Activated T-cell treated with anti-CD3 and anti-CD28 coated beads, Interleukin-2, amount 50 U/mL, for 1 hour (primary cell): ENCODE measurements at places on chromosomes 5 and 9.

- DNase-seq = no peak
Observed at GRCh38 chr9:127629468-127630081, 17.5 kb downstream of the STXBP1 start.

- DNase-seq = no peak
Observed at GRCh38 chr9:125507226-125507625, 199.8 kb downstream of the MAPKAP1 start.

- DNase-seq = no peak
Observed at GRCh38 chr5:136101884-136102283, 30.8 kb upstream of the SMAD5 start.

GRCh38 chr5:171874234-171874633 is 88.6 kb downstream of the SMIM23 start:
- DNase-seq = no peak

- no peak for DNase-seq
Observed at GRCh38 chr5:145946112-145946861, 9.9 kb downstream of the SH3RF2 start.

GRCh38 chr5:106862450-106863193 is 808.1 kb downstream of the EFNA5 start:
- no peak for DNase-seq

DNA sequence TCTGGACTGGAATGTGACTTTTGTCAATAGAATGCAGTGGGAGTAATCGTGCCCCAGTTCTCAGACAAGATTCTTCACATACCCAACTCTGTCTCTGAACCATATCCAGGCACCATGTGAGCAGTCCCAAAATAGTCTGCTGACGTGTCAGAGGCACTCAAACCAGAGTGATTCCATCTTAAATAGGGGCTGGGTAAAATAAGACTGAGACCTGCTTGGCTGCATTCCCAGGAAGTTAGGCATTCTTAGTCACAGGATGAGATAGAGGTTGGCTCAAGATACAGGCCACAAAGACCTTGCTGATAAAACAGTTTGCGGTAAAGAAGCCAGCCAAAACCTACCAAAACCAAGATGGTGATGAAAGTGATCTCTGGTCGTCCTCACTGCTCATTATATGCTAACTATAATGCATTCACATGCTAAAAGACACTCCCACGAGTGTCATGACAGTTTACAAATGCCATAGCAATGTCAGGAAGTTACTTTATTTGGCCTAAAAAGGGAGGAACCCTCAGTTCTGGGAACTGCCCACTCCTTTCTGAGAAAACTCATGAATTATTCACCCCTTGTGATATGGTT is 16.9 kb upstream of the PLCXD3 start:
- no peak for DNase-seq

DNA sequence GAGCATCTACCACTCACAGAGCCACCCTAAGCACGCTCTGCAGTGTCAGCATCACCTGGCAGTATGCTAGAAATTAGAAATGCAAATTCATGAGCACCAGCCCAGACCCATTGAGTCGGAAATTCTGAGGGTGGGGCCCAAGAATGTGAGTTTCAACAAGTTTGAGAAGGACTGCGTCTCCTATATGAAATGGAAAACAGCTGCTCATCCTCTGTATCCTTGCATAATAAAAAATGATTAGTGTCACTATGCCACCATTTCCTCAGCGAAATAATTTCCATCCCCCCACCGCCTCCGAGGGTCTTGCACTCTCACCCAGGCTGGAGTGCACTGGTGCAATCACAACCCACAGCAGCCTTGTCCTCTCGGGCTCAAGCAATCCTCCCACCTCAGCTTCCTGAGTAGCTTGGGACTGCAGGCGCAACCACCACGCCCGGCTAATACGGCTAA is 1.3 kb upstream of the IQGAP2 start:
- peak; percentile 33 for DNase-seq

- DNase-seq = no peak
Observed at GRCh38 chr5:21049901-21050300, 1061.9 kb upstream of the CDH18 start.

DNA sequence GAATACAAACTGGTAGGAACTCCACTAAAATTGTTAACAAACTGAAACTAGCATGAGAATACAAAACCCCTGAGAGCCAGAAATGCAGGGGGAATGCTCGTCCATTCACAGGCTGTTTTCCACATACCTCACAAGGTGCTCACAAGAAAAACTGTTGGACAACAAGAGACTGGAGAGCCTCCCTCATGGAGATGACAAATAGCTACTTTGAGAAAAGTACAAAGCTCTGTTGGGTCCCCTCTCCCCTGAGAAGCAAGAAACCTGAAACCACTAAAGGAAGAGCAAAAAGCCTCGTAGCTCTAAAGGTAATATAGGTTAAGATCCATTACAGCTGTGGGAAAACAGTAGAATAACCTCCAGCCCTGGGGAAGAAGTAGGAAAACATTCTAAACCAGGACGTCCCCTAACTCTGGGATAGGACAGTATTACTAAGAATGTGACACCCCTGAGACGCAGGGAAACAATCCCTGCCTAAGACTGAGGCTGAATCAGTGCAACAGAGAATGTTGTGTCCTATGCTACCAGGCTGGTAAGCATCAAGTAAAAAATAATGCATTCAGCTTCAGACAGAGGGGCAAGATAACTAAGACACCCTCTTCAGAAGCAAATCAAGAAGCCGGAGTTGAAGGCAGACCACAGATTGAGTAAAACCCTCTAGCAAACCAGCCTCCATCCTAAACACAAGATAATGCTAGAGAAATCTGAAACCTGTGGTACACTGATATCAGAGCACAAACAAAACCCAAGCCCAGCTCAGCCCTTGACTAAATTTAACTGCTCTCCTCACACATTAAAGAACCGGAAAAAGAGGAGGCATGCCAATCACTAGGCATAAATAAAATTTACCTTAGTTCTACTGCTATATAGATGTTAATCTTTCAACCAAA is 160.2 kb downstream of the SSBP2 start:
- no peak for DNase-seq

- no peak for DNase-seq
Observed at GRCh38 chr5:17118631-17119030, 98.8 kb upstream of the BASP1 start.

- DNase-seq = no peak
Observed at GRCh38 chr5:112625689-112626438, 111.8 kb upstream of the APC start.

GRCh38 chr9:92392690-92393089 is 11.7 kb downstream of the OGN start:
- no peak for DNase-seq

- no peak for DNase-seq
Observed at GRCh38 chr9:137252555-137253506, 1.7 kb downstream of the STPG3 start.

DNA sequence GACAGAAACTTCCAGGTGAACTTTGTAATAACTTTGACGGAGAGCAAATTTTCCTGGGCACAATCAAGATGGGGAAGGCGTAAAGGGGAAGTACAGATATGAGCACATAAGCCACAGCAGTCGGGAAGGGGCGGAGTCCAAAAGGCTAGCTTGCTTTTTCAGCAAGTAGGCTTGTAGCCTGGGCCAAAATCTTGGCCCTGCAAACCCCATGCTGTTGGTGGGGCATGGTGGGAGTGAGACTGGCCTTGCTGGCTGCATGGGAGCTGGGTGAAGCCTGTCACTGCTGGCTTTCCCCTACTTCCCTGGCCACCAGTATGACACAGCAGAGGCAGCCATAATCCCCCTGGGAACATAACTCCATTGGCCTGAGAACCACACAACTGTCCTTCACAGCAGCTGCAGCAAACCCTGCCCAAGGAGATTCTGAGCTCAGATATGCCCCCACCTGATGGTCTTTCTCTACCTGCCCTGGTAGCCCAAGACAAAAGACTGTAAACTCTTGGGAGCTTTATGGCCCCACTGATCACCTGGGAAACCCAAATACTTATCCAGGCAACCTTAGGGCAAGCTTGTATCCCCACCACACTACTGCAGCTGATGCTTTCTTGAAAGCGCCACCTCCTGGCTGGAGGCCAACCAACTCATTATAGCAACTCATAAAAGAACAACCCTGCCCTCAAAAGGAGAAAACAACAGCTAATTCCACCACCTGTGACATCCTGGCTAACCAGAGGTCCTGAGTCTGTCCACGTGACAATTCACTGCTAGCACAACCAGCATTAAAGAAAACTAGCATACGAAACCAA is 24.0 kb downstream of the DCTN4 start:
- no peak for DNase-seq

DNA sequence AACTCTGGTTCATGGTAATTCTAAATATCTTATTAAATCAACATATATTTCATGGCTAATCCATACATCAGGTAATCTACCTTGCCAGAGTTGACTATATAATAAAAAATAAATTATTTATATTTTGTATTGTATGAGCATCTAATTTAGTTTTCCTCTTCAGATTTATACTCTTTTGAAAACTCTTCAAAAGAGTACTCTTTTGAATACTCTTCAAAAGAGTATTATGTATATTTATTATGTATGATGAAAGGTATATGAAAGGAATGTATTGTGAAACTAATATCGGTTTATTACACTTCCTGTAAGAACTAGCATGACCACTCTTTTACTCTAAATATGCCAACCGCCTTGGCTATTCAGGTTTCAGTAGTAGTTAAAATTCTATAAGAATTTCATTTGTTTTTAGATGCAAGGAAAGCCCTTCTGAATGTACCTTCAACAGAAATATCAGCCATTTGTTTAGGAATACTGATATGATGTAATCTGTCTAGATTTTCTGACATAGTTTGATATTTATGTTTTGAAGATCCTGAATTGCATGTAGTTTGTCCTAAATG is 178.7 kb downstream of the WDR70 start:
- no peak for DNase-seq

GRCh38 chr5:45060724-45061123 is 252.0 kb downstream of the MRPS30 start:
- no peak for DNase-seq

DNA sequence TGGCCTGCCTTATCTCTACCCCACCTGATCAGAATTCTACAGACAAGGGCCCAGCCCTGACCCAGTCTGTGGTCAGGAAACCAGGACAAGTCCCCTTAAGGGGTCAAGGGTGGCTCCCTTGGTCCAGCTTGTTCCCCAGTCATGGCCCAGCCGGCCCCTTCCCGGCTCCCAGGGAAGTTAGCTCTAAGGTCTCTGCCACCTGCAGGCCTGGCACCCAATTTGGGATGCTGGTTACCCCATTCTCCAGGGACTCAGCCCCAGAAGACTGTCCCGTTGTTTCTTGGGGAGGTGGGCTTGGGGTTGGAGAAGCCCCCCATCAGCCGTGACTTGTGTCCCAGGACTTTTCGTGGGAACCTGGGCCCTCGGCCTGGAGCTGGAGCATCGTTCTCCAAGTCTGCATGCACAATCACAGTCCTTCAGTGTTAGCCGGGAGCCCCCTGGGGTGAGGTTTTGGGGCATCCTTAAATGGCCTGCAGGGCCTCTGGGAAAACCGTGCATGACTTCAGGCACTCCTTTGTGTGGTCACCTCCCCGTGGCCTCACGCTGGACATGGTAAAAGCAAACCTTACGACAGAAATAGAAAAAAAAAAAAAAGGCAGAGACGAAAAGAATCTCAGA is 150.8 kb upstream of the PHYKPL start:
- no peak for DNase-seq

GRCh38 chr5:107518190-107518589 is 152.5 kb downstream of the EFNA5 start:
- DNase-seq = no peak
